ENCODE measurements at places on chromosomes 13 and 19. TPM values are rescaled to one million over a fixed set of nuclear protein-coding genes. Genes with fewer than 3 reads are reported as not detected.

The DDA1 gene
- 27.3 TPM for total RNA-seq

The LAIR2 gene
- total RNA-seq: not detected

The CPT1C gene
- 18.7 TPM for total RNA-seq

The LHB gene
- not detected for total RNA-seq

The SLC10A2 gene
- not detected for total RNA-seq

The LGALS4 gene
- not detected for total RNA-seq

The NDFIP2 gene
- 47.2 TPM for total RNA-seq

The SPACA4 gene
- not detected for total RNA-seq

The METTL21C gene
- not detected for total RNA-seq

The GPR183 gene
- total RNA-seq: 0.05 TPM

The SSC5D gene
- 13.7 TPM for total RNA-seq

The ZNF610 gene
- total RNA-seq: 3.3 TPM

The CPB2 gene
- not detected for total RNA-seq

The ZNF563 gene
- 5.6 TPM for total RNA-seq

The ELSPBP1 gene
- total RNA-seq: not detected

The ZNF560 gene
- 5.8 TPM for total RNA-seq

The SHISA7 gene
- not detected for total RNA-seq

The ZNF574 gene
- total RNA-seq: 14.3 TPM

The SIGLEC14 gene
- not detected for total RNA-seq

The TJP3 gene
- total RNA-seq: not detected

The OLFM2 gene
- total RNA-seq: 3.0 TPM

The GJB6 gene
- total RNA-seq: not detected

The ZNF791 gene
- 14.0 TPM for total RNA-seq

The RFPL4AL1 gene
- not detected for total RNA-seq

The USHBP1 gene
- total RNA-seq: 0.05 TPM

The KLK3 gene
- total RNA-seq: not detected

The APOE gene
- 2.3 TPM for total RNA-seq

The C19orf38 gene
- 0.30 TPM for total RNA-seq

The C3 gene
- total RNA-seq: 3.1 TPM

The RAB3A gene
- 4.0 TPM for total RNA-seq

The RYR1 gene
- not detected for total RNA-seq

The PGLYRP1 gene
- total RNA-seq: not detected

The PLPP2 gene
- total RNA-seq: 51.1 TPM

The APLP1 gene
- total RNA-seq: 15.4 TPM

The NLRP7 gene
- not detected for total RNA-seq

The FGF22 gene
- not detected for total RNA-seq

The PTBP1 gene
- total RNA-seq: 117 TPM

The PLIN5 gene
- not detected for total RNA-seq
